ENCODE measurements at places on chromosomes 1 and 21.

GRCh38 chr1:169588785-169589485 is 2.7 kb upstream of the F5 start:
- DNase-seq = no peak

GRCh38 chr1:160658162-160658813 is 11.4 kb upstream of the SLAMF1 start:
- DNase-seq = no peak

GRCh38 chr21:38170704-38171682 is 85.8 kb upstream of the KCNJ15 start:
- DNase-seq = no peak

DNA sequence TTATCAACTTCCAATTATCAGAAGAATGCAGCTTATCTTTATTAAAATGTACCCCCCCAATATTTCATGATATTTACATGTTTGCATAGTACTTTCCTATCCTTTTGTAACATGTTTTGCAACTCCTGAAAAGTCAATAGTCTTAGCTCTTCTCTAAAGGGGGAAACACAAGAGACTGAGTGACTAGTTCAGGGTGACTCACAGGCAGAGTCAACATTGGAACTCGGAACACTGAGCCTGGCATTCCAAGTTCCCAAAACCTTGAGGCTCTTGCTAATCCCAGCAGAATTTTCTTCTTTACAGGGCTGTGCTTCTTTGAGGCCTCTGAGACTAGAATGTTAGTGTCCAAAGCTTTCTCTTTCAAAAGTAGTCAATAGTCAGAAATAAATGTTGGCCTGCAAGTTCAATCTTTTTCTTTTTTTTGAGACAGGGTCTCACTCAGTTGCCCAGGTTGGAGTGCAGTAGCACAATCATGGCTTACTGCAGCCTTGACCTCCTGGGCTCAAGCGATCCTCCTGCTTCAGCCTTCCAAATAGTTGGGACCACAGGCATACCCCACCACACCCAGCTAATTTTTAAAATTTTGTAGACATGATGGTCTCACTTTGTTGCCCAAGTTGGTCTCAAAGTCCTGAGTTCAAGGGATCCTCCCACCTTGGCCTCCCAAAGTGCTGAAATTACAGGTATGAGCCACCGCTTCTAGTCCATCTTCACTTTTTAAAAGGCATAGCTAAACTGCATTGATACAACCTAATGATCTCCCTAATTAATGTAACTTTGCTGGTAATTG is 37.5 kb downstream of the ZNF281 start:
- no peak for DNase-seq

DNA sequence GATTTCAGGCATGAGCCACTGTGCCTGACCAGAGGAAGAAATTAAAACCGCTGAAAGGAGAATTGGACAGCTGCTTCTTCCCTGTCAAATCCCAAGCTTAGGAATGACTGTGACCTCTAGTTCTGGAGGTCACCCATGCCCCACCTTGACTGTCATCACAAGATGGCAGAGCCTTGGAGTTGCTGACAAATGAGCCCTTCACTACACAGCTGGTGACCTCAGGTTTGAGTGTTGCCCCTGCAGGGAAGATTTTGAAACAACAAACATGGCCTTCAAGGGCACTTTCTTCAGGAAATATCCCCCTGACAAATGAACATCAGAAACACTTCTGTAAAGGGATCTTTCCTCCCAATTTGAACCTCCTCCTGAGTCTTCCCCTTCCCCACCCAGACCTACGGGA is 6.9 kb upstream of the SLC45A3 start:
- DNase-seq = no peak

DNA sequence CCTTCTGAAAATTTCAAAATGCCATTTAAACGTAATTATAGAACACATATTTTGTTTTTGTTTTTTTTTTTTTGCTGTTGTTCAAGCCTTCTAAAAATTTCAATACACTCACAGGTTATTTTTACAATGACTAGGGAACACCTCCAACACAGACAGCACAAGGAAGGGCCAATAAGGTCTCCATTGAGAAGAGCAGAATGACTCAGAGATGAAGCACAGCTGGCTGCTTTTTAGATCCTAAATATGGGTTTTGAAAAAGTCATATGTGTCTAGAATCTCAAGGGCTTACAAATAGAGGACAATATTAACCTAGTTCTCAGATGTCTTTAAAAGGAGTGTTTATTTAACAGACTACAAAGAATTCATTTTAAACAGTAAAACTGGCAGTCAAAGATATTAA is 104.6 kb downstream of the NEGR1 start:
- no peak for DNase-seq

Measured in effector memory CD8-positive, alpha-beta T cell (primary cell).